ENCODE measurements at places on chromosomes 5 and 9.

GRCh38 chr5:142295960-142296860 lies 28.6 kb downstream of the SPRY4 start:
- no peak for DNase-seq

DNA sequence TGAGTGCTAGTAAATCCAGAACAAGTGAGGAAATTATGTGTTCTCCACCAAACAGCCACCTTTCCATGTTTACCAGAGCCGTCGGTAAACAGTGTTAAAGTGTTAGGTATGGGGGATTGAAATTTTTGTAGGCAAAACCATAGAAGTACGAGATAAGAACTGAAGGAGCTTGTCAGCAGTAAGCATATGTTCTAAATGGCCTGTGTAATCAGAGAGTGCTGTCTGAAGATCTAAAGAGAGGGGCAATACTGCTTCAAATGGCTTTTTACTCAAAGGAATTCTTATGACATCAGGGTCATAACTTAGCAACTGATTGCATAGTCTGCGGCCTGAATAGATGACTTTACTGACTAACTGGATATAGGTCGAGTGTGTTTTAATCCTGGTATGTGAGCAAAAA lies 13.4 kb upstream of the TEX10 start:
- DNase-seq: no peak

DNA sequence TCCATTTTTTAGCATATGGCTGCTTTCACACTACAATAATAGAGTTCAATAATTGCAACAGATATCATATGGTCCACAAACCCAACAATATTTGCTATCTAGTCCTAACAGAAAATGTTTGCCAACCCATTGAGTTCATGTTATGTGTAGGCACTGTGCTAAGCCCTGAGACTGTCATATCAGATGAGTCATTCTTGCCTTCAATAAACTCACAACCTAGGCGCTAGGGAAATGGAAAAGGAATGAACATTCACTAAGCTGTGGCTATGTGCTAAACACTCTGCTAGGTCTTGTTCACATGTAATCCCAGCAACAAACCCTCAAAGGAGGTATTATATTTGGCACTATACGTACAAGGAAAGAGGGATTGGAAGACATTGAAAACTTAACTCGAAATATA lies 8.4 kb upstream of the TIMD4 start:
- no peak for DNase-seq

GRCh38 chr9:129163753-129164152 lies 14.3 kb downstream of the IER5L start:
- no peak for DNase-seq

- DNase-seq: no peak
These were observed 5.1 kb upstream of the TESK1 start for GRCh38 chr9:35599763-35600604.

- DNase-seq: no peak
These were observed 40.2 kb downstream of the NLN start for GRCh38 chr5:65762234-65762633.

GRCh38 chr5:91129748-91130147 lies 253.4 kb downstream of the ARRDC3 start:
- no peak for DNase-seq

- no peak for DNase-seq
These were observed 116.6 kb upstream of the MAP3K1 start for GRCh38 chr5:56698463-56699381.

DNA sequence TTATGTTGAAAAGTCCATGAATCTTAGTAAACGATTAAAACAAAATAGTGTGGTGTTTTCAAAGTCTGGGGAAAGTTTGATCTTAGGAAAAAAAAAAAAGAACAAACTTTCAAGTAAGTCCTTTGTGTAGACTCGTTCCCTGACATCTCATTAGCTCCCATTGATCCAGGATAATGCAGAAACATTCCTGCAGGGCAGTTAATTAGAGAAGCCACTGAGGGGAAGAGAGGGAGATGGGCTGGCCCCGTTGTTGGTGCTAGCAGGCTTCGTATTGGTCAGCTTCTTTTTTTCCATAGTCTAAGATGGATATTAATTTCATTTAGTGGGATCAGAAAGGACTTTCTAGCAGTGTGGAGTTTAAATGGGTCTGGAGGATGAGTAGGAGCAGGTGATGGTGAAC lies 340.2 kb downstream of the DRD1 start:
- DNase-seq: no peak

DNA sequence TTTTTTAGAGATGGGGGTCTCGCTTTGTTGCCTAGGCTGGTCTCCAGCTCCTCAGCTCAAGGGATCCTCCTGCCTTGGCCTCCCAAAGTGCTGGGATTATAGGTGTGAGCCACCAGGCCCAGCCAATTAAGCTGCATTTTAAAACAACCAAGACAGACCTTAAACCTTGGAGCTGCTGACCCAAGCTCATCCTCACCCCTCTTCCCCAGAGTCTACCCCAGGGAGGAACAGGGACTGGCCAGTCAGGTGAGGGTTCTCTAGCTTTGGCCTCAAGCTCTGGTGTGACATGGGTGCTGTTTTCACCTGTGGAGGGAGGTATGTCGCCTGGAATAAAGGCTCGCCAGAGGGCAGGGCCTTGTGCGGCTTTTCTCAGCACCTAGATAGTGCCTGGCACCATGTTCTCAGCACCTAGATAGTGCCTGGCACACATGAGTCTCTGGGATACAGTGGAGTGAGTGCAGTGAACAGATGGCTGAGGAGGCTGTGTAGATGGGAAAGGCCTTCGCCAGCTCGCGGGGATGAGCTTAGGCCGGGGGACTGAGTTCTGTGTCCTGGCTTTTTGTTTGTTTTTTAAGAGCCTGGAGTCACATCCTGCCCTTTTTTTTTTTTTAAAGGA lies 7.4 kb downstream of the CDK9 start:
- DNase-seq: peak; percentile 65

DNA sequence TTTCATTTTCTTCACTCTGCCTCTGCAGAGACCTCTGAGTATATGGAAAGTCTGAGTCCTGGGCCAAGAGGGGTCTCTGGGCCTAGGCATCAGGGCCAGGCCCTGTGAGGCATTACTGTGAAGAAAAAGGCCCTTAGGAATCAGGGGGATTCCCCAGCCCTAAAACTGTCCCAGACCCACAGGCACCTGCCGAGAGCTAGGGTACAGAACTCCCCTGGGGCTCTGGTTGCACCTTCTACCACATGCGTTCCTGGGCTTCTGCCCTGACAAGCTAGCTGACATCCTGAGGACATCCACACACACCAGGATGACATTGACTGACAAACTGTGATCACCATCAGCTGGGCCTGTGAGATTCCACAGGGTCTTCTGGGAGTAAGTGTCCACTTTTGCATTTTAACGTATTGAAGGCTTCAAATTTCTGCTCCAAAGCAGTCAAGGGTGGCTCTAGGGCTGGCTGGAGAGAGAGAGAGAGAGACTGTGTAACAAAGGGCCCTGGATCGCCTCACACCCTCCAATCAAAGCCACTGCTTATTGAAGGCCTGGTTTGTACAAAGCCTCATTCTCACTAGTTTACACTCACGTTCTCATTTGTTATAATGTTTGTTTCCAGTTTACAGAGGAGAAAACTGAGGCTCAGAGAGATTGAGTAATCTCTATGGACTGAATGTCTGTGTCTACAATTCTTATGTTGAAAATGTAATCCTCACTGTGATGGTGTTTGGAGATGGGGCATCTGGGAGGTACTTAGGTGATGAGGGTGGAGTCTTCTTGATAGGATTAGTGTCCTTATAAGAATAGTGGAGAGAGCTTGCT lies 45.1 kb downstream of the TGFBI start:
- DNase-seq: no peak

DNA sequence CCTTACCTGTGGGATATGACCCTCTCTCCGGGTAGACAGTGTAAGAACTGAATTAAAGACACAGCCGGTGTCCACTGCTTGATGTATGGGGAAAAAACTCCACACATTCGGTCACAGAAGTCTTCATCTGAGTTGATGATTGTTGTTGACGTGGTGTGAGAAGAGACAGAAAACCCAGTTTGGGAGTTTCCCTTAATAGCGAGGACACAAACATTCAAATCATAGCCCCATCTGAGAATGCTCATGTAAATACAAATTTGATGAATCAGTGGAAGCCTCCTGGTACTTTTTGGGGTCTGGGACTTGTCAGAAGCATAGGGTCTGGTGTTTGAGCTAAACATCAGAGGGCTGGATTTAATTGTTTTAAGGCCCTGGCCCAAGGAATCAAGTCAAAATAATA lies 11.0 kb downstream of the HAVCR1 start:
- DNase-seq: no peak

DNA sequence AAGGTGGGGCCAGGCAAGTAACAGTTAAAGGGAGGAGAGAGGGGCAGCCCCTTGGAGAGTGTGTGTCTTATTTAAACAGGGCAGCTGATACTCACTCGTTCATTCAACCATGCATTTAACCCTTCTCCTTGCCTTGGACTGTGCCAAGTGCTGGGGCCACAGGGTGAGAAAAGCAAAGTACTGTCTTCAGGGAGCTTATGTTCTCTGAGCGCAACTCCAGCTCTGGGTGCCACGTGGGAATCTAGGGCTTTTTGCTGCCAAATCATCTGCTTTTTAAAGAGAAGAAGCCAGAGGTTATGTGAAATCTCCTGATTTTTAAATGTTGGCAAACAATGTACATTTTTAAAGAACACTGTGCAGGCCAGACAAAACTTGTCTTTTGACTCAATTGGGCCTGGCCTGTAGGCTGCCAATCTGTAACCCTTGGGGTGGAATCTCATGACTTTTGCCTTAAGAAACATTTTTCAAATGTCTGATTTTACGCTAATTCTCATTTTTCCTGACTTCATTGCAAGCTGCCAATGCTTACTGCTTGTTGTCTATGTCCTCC lies 157.8 kb downstream of the NTRK2 start:
- DNase-seq: no peak

GRCh38 chr9:85004818-85005413 lies 335.4 kb downstream of the NTRK2 start:
- DNase-seq: no peak

DNA sequence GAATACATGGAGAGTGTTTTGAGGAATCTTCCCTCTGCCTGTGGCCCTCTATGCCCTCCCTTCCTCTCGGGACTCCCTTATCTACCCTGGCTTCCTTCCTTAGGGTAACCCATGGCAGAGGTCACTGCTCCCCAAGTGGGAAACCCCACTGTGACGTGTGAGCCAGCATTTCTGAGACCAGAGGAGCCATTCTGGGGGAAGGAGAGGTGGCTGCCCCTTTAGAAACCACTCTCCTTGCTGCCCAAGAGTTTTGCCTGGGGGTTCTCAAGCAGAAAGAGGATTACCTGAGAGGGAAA lies 23.1 kb downstream of the CCNJL start:
- no peak for DNase-seq

GRCh38 chr9:81530310-81530810 lies 159.0 kb downstream of the TLE1 start:
- no peak for DNase-seq

DNA sequence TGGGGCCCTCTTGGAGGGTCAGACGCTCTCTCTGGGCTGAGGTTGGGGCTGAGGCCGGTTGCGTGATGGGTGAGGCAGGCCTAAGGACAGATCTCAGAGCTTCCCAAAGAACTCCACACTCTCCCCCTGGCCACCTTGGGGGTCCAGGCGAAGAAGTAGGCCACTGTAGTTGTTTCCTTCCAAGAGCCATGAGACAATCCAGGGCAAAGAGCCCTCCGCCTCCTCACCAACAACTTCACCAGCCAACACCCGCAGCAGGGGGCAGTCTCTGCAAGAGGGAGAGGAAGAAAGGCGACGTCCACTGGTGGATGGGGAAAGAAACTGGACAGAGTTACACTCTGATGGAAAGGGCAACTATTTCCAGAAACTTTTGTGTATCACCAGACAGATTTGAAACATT lies 10.7 kb downstream of the SLC35A4 start:
- peak; percentile 44 for DNase-seq

DNA sequence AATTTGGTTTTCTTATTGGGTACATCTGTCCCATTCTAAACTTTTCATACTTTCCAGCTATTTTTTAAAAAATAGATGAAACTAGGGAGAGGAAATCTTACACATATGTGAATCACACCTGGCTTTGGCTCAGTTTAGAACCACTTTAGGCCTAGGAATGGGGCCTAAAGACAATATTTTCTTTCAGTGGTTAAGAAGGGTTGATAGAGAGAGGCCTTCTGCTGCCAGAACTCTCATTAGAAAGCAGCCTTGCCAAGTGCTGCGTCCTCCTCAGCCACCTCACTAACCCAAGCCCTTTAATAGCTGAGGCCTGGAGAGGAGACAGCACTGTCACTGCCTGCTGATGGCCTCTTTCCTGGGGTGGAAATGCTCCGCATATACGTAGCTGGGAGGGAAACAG lies 167.5 kb downstream of the SAXO1 start:
- no peak for DNase-seq

DNA sequence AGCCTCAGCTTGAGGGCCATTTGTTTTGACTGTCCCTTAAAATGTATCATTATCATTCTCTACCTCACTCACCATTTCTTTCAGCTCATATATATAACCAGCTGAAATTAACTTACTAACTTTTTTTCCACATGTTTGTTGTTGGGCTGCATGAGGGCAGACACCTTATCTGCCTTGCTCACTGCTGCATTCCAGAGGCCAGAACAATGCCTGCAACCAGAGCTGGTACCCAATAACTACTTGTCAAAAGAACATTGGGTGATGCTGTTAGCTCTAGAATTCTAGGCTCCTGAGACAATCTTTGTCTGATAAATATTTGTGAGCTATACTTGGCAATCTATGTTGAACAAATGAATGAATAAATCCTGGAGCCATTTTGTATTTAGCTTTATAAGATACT lies 68.3 kb downstream of the HTR4 start:
- DNase-seq: no peak

DNA sequence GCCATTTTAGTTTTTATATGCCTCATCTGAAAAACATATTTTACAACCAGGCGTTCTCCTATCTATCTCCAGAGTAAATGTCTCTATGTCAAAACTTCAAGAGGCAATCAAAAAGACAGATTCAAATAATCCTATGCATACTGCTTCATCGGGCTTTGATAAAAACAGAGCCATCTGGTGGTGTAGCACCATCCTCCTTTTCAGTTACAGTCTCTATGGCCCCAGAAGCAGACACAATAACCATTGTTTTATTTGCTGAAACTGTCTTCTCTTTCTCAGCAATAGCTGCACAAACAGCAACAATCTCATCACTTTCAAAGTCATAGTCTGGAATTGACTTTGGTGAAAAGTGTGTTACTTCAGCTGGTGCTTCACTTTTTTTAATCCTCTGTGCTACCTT lies 36.3 kb downstream of the PTGER4 start:
- DNase-seq: peak; percentile 50

- no peak for DNase-seq
These were observed 3.0 kb upstream of the SLC25A48 start for GRCh38 chr5:135831439-135831838.

- DNase-seq: no peak
These were observed 256.7 kb downstream of the IRX1 start for GRCh38 chr5:3852161-3852916.

DNA sequence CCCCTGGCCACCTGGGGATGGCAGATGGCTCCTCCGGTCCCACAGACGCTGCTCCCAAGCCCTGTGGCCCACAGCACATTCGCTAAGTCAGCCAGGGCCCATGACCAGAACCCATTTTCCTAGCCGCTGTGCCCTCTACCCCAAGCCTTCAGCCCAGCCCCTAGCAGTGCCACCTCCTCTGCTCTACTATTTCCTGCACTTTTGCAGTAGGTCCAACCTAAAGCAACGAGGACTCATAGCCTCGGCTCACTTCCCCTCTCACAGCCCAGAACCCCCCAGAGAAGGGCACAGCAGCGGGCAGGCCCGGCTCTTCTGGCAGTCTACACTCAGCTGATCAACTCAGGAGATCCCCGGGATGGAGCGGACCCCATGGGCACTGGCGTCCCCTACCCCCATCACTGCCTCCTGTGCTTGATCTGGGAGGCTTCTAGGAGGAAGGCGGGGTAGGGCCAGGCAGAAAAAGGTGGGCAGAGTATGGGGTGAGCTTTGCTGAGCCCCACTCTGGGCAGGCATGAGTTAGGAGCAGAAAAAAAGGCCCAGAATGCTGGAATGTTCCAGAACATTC lies 111.2 kb downstream of the ZNF354C start:
- DNase-seq: no peak
